Left ventricle myocardium superior (tissue), 1 donor: ENCODE measurements at places on chromosomes 4 and X. TPM values are rescaled to one million over a fixed set of nuclear protein-coding genes. Genes with fewer than 3 reads are reported as not detected.

RASGEF1B gene
- total RNA-seq, result 2.1 TPM

GRCh38 chrX:103776546-103776945 is at the start of gene PLP1:
TSS of gene PLP1 (plus strand) at chrX:103776840. CDS start at chrX:103776996, 156 bp downstream.
- no peak for DNase-seq

DNA sequence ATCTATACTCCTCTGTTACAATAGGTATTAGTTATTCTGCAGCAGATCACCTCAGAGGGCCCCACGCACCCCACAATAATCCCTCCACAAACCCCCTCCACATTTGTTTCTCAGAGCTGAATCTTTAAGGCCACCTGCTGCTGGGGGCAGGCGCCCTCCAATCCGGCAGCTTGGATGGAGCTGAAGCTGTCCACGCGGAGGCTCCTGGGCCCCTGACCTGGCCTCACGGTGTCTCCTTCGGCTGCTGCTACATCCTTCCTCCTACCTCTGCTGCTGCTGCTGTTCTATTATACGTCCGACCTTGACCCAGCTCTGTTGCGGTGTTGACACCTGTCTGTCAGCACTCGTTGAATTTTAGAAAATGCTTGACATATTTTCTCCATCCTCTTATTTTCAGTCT is 430.2 kb upstream of the ZFP42 start:
- no peak for DNase-seq

DNA sequence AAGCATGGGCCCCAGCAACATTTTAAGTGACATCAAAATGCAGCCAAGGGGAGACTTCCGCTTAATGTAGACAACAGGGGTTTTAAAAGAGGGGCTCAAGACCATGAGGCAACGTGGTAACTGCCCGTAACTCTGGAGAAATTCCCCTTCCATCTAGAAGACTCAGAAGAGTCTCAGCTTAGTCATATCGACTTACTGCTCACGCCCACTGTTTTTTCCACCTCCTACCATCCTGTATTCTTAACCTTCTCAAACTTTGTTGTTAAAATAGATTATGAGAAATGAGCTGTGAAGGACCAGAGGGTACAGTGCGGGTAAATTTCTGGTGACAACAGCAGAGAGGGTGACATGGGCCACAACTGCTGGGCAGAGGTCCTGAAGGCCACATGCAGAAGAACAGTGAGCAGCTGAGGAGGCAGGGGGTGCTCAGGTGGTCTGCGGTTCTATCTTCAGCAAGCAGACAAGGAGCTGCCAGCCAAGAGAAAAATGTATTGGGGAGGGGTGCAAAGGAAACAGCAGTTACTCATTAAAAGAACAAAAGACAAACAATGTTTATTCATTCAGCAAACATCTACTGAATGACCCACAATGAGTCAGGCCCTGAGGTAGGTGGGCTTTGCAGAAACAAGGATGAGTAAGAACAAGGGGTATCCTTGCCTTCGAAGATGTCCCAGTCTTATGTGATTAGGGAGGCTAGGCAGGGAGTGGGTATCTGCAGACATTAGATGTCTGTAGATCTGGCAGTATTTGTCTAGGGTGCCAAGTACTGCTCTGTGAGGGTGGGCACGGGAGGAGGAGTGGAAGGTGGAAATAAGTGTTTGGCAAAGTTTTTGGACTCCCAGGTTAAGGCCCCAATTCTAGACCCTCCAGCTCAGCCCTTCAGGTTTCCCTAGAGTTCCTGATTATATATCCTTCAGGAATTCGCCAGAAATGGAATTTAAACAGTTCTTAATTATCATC is 175.3 kb downstream of the TSPAN5 start:
- no peak for DNase-seq

- no peak for DNase-seq
These were observed 1.3 kb downstream of the TMEM47 start for GRCh38 chrX:34655501-34656455.

DNA sequence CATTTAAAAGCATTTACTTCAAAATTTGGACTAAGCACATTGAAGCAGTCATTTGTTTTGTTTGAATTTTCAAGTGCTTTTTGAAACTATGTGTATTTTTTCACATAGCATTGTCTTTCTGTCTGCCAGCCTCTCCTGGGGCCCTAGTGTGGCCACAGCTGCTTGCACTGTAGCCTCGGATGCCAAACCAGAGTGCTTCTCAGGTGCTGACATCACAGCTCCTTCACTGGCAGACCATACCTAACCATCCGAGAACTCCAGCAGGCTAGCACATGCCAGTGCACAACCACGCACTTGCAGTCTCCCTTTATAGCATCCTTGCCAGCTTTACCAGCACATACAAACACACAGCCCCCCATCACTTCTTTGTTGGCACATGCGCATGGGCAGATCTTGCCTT is 1019.7 kb downstream of the STPG2 start:
- DNase-seq, result no peak

DNA sequence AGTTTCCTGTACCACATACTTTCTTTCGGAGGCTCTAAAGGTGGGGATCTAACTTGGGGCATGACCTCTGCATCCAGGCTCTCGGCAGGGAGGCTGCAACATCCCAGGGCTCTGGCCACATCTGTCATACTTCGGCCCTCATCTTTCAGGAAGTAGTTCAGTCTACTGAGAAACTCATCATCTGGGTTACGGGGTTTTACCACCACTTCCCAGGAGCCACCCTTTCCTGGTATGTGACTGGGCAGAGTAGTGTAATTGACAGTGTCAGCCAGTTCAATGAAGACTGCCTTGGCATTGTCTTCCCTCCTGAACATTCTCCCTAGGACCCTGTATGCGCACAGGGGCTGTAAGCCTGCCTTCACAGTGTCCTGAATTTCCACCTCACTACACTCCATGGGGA is 2.8 kb downstream of the PNMA5 start:
- DNase-seq, result no peak

DNA sequence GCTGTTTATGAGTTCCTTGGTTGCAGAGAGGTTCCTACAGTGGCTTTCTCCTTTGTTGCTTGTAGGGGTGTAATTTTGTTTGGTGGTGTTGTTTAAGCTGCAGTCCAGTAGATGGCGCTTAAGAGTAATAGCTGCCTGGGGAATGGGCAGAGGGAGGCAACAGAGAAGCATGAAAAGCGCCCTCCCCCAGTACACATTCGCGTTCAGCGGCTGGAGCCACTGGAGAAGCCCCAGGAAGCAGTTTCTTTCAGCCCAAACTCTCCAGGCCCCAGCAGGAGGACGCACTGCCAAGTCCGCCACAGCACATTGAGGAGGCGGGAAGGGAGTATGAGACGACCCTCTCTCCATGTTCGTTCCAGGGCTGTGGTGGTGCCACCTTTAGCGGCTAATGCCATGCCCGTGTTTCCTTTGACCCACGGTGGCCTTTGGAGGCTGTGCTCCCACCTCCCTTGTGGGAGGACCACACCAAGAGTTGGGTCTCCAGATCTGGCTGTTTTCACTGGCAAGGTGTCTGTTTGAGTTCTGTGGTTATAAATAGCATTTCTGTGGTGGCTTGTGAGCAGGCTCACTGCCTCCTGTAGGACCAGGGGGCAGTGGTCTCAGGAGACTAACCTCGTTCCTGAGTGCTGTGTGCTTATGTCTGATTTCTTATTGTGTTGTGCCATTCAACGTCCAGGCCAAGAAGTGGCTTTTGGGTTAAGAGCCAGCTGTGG is 252.3 kb downstream of the ARHGAP10 start:
- peak; percentile 31 for DNase-seq

DNA sequence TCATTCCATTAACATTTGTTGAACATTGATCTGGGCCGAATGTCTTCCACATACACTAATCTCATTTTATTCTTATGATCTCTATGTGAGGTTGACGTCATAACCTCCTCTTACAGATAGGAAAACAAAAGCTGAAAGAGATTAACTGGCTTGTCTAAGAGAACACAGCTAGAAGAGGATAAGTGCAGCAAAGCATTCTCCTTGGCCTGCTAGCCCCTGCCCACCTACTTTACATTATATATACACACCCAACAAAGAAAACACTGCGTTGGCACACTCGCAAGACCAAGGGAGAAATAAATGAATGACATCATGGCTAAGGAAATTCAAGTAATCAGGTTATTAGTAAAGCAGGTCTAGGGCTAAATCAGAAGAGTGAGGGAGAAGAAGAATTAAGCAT is 138.4 kb downstream of the PARM1 start:
- no peak for DNase-seq

- DNase-seq, result no peak
These were observed 51.4 kb downstream of the SGMS2 start for GRCh38 chr4:107876099-107876498.

GRCh38 chr4:128540122-128540521 is 252.5 kb upstream of the PGRMC2 start:
- DNase-seq, result no peak

AIFM1 gene
- 134 TPM for total RNA-seq

- DNase-seq, result no peak
These were observed 127.1 kb upstream of the PCDH18 start for GRCh38 chr4:137659431-137659830.

MBNL3 gene
- total RNA-seq, result 31.4 TPM

GRCh38 chrX:15511563-15511962 is 11.0 kb downstream of the BMX start:
- no peak for DNase-seq

CBLL2 gene
- total RNA-seq, result not detected

- no peak for DNase-seq
These were observed 82.5 kb downstream of the WFS1 start for GRCh38 chr4:6352031-6352692.

DNA sequence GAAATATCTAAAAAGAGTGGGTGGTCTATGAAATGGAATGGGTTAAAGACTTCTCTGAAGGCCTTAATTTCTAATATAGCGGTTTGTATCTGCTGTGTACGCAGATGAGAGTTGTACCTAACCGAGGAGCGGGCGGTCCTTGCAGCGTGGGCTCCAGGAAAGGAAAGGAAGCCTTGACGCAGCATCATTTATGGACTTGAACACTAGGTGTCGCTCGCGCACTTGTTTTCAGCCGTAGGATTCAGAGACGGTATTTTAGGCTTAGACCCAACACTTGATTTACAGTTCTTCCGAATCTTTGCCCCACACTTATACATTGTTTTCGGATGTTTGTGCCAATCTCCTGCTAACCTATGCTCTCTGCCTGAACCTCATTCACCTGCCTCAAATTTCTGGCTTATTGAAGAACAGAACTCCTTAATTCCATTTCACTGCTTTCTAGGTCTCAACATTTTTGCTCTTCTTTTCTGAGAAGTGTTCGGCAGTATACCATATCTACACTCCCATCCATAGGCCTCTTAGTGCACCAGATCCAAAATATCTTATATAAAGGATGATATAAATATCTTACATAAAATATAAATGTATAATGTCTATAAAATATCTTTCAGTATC is 48.9 kb upstream of the AADAT start:
- peak; percentile 70 for DNase-seq

ADRA2C gene
- total RNA-seq, result 5.9 TPM

GRCh38 chrX:140034916-140035315 is 69.6 kb upstream of the CXorf66 start:
- DNase-seq, result no peak

DNA sequence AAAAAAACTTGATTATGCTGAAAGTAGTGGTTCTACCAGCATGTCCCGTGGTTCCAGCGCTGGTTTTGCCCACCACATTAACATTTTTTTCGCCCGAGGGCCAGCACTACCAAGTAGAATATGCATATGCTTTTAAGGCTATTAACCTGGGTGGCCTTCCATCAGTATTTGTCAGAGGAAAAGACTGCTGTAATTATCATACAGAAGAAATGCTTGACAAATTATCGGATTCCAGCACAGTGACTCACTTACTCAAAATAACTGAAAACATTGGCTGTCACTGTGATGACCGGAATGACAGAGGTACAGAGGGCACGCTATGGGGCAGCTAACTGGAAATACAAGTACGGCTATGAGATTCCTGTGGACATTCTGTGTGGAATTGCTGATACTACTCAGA is 34.6 kb downstream of the PRPS2 start:
- DNase-seq, result no peak

GRCh38 chr4:162485486-162485885 is 321.7 kb upstream of the FSTL5 start:
- no peak for DNase-seq

GRCh38 chr4:74032064-74032463 is 6.4 kb downstream of the CXCL3 start:
- no peak for DNase-seq

USP26 gene
- not detected for total RNA-seq

- DNase-seq, result no peak
These were observed 41.3 kb upstream of the STAG2 start for GRCh38 chrX:123920105-123920785.

DNA sequence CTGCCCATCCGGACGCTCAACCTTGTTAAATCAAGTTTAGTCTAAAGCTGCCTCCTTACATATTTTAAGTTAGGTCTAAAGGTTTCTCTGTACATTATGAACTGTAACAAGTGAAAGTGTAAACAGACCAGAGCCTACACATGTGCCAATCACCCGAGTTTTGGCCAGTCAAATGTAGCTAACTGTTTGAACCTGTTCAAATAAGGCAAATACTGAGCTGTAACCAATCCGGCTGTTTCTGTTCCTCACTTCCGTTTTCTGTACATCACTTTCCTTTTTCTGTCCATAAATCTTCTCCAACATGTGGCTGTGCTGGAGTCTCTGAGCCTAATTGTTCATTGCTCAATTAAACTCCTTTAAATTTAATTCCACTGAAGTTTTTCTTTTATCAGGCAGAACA is 113.3 kb upstream of the SHISA3 start:
- DNase-seq, result no peak

GRCh38 chrX:153568451-153569011 is 30.4 kb downstream of the CCNQ start:
- DNase-seq, result no peak

DNA sequence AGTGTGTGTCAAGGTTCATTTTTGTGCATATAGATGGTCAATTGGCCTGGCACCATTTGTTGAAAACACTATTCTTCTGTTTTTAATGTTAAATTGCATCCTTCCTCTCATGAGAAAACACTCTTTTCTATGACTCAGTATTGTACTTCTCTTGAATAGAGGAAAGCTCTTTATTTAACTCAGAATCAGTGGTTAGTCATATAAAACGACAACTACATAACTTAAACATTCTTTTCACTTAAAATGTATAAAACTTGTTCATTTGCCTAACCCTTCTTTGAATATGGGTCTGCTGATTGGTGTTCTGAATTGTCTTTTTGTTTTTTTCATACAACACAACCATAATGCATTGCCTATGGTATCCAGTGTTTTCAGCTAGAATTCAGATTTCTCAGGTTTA is 17.2 kb upstream of the MRPL1 start:
- no peak for DNase-seq

DNA sequence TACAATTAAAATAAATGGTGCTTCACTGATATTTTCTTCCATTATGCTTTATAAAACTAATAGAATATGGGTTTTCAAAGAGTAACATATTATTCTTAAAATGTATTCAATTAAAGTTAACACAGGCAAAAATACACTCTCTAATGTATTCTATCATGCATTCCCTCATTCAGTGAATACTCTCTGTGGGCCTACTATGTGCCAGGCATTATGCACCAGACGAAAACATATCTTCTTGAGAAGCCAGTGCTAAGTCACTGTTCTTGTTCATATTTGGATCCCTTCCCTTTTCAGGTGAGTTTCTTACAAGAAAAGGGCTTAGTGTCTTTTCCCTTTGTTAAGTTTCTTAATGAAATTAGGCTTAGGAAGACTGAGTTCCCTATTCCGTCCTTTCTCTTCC is 58.1 kb downstream of the NAF1 start:
- no peak for DNase-seq

- peak; percentile 57 for DNase-seq
These were observed 6.8 kb upstream of the TCEANC start for GRCh38 chrX:13646154-13646549.

SRPX2 gene
- 9.5 TPM for total RNA-seq
